ENCODE measurements at places on chromosomes 5 and 9.

DNA sequence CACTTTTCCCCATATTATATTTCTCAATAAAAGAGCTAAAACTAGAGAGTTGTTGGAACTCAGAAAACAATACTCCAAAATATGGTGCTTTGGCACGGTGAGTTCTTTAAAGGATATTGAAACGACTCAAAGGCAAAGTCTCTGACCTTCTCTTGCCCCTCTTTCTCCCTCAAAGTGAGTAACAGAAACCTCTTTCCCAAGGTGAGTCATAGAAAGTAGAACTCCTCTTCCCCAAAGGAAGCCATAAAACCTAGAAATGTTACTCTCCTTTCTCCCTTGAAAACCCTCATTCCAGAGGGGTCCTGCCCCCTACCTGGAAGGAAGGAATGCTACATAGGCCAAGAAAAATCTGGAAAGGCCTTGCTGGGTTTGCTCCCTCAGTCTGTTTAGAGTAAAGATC lies 47.5 kb downstream of the RAPGEF6 start:
- no peak for DNase-seq

DNA sequence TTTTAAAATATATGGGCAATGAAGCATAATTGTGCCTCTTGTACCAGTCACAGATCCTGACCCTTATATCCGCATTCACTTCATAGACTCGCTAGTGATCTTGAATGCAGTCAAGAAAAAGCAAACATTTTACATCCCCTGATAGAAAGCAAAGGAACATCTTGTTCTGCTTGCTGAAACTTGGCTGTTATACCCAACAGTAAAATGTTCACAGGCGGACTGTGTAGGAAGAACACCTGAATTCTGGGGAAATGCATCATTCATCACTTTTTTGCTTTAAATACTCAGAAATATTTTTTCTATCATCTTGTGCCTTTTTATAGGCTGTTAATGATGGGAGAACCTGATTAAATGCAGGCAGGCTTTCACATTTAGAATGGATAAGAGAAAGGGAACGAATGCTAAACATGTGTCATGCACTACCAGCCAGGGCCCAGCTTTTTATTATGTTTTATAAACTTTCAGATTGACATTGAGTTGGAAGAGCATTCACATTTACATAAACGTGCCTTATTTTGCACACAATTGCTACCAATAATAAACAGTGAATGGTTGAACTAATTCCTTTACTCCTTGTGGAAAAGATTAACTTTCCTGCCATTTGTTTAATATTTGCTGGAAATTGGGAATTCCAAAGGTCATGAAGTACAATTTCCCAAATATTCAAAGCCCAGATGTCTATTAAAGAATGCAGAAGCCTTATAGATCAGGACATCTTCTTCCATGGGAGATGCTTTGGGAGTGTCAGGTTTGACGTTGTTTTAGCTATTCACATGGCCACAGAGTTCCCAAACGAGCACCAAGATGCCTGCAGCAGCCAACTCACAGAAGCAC lies 756.2 kb downstream of the TLE1 start:
- DNase-seq: no peak

- DNase-seq: no peak
These were observed 1.3 kb downstream of the IL31RA start for GRCh38 chr5:55852503-55852902.

DNA sequence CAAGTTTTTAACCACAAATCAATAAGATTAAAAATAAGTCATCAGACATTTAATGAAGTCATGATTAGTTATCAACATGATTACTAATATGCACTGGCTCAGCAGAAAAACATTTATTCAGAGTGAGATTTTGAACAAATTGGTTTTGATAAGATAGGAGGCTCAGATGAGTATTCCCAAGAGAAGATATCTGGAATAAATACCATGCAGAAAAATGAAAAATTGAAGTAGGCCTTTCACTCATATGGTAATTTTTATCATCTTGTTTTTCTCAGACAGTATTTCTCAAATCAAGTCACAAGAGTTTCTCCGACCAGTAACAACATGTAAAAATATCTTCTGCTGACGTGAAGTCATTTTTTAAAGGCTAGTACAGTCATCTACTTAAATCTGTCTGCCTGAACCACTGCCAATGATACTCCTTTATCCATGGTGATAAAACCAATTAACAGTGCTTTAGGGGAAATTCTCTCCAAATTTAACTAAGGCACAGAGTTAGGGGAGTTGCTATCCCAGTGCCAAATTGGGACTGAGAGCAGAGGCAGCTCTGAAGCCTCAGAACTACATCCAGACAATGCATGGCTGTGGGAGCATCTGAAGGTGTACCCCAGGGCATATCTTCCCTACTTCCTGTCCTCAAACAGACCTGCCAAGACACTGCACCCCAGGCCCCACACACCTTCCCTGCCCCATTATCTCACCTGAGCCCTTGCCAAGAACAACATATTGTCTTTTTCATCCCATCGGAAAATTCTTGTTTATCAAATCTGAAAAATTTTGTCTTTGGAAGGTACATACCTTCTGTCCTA lies 105.5 kb upstream of the TSLP start:
- DNase-seq: no peak

GRCh38 chr9:1198085-1198484 lies 147.9 kb downstream of the DMRT2 start:
- DNase-seq: no peak

GRCh38 chr9:130842545-130842944 lies 7.5 kb downstream of the ABL1 start:
- no peak for DNase-seq

GRCh38 chr9:105039175-105039799 lies 111.3 kb upstream of the ABCA1 start:
- DNase-seq: no peak

DNA sequence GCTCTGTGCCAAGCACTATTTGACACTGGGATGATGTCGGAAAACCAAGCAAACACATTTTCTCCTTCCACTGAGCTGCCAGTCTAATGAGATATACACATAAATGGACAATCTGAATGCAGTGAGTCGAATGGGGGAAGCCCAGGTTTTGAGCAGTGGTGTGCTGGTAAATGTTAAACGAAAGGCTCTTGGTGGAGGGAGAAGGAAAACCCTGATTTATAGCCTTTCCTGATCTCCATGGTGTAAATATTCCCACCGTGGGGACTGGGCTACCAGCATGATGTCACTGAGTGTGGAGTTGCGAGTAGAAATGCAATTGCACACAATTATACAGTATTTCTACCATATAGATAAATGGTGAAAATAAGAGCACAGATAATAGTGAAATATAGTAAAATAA lies 5.0 kb upstream of the GSN start:
- no peak for DNase-seq

GRCh38 chr9:4504250-4504649 lies 14.0 kb downstream of the SLC1A1 start:
- DNase-seq: no peak

DNA sequence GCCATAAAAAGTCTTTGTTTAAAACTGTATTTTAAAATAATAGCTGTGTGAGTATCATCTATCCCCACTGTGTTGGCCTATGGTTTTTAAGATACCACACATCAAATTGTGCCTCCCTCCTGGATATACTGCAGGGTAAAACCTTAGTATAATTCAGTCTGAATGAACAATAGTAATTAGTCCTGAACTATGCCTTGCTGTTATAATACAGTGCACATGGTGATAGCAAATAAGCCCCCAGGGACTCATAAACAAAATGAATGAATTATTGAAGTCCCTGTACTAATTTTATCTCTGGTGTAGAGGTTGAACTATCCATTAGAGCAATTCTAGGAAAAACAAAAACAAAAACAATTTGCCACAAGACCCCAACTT lies 142.7 kb upstream of the ADAMTSL1 start:
- DNase-seq: no peak

- no peak for DNase-seq
These were observed 203.3 kb upstream of the TARS1 start for GRCh38 chr5:33237471-33237870.

GRCh38 chr9:18795947-18796671 lies 236.9 kb downstream of the SAXO1 start:
- no peak for DNase-seq

- no peak for DNase-seq
These were observed 108.7 kb downstream of the TRIM32 start for GRCh38 chr9:116795821-116796220.

GRCh38 chr5:56026863-56027300 lies 32.1 kb upstream of the IL6ST start:
- peak; percentile 81 for DNase-seq

DNA sequence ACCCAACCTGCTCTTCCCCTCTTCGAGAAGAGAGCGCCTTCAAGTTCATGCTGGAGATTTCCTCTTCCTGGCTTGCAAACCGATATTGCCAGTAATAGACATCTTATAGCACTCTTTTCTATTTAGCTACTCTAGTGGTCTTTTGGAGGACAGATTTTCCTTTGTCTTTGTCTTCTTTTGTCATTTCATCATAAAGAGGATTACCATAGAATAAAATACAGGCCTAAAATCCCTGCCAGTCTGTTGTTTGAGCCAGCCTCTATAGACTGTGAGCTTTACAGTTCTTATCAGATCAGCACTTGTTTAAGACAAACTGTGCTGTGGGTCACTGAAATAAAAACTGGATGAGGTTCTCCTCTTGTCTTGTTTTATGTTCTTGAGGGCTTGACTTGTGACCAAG lies 802.8 kb downstream of the NR2F1-AS1 start:
- no peak for DNase-seq

- no peak for DNase-seq
These were observed 616.4 kb upstream of the NUDT12 start for GRCh38 chr5:104178829-104179456.

- no peak for DNase-seq
These were observed 316.3 kb upstream of the PANK3 start for GRCh38 chr5:168895295-168896071.

DNA sequence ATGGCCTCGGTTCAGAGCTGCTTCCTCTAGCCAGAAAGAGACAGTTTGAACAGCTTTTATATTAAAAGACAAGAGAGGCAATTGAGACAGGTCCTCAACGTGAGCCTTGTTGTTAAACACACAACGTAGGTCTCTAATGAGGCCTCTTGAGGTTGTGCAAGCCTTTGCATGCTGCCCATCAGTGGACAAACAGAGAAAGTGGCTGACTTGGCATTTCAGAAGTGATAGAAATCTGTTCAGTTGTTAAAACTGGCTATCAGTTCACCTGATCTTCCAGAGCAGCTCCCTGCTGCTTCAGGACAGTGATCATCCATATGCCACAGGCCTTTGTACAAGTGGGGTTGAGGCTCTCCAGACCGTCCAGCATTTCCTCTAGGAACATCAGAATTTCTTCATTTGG lies 58.8 kb downstream of the MROH2B start:
- no peak for DNase-seq

- DNase-seq: no peak
These were observed 155.2 kb downstream of the FRMD3 start for GRCh38 chr9:83383034-83383433.

DNA sequence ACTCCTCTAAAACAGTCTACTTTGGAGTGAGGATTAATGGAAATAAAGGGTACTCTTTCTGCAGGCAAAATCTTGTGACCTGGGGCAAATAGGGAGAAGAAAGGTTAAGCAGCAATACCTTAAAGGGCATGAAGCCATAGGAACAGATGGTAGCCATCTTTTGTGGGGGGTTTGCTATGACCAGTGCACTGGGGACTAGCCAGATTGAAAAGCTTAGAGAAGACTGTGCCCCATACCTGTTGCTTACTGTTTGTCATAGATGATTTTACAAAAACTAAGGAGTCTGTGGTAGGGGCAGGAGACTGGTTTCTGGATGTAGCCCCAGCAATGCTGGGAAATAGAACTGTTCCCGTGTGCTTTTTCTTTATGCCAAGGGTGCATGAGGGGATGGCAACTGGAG lies 58.6 kb downstream of the PAM start:
- no peak for DNase-seq

DNA sequence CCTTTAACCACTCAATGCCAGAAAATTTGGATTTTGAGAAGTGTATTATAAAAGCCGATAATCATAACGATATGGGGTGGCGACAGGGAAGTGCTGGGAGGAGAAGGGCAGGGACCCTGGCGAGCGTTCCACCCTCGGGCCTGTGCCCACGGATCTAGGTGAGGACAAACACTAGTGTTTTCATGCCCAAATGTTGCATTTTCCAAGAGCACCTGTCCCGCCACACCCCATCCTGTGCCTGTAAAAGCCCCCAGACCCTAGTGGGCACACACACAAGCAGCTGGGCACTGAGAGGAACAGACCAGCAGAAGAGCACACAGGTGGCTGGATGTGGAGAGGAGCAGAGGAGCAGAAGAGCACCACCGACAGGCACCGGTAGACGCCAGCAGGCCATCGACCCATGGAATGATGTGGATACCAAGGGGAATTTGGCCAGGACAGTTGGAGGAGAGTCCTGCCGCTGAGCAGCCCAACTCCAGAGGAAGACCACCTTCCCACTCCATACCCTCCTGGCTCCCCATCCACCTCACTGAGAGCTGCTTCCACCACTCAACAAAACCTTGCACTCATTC lies 315.0 kb downstream of the EDIL3 start:
- DNase-seq: no peak

GRCh38 chr9:93268551-93269314 lies 84.8 kb downstream of the WNK2 start:
- no peak for DNase-seq

DNA sequence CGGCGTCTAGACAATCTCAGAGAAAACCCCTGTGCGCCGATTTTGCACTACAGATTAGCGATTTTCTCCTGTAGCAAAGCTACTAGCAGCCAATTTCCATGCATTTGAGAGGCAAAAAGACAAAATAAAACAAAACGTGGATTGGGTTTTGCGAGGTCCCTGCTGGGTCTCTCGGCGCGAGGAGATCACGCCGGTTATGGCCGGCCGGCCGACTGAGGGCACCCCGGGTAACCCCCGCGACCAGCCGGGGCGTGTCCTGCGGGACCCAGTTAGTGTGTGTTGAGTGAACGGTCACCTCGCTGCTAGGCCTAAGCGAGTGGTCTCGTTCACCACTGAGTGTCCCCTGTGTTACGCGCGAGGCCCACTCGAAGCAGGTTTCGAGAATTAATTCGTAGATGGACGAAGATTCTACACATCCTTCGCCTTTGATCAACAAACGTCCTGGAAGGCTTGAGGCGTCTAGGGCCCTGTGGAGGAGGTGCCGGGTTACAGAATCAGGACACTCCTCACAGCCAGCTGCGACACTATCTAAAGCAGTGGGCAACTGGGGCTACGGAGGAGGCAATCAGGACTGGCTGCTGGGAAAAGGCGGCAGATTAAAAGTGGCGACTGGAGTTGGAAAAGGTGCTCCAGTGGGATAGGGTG lies 764 bp upstream of the VDAC1 start:
- DNase-seq: no peak

DNA sequence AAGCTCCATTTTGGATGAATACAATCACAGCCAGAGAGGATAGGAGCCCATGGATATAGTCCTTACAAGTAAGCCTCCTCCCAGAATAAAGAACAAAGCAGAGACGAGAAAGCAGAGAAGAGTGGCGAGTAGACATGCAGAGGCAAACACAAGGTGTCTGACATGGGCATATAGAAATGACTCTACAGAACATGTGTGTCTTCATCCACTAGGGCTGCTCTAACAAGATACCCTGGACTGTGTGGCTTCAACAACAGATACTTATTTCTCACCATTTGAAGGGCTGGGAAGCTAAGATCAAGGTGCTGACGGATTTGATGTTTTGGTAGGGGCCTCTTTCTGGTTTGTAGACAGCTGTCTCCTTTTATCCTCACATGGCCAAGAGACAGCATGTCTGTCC lies 32.3 kb upstream of the FER start:
- DNase-seq: no peak

GRCh38 chr9:104948277-104948676 lies 20.3 kb upstream of the ABCA1 start:
- DNase-seq: no peak
